ENCODE measurements at places on chromosomes 4 and X.

DNA sequence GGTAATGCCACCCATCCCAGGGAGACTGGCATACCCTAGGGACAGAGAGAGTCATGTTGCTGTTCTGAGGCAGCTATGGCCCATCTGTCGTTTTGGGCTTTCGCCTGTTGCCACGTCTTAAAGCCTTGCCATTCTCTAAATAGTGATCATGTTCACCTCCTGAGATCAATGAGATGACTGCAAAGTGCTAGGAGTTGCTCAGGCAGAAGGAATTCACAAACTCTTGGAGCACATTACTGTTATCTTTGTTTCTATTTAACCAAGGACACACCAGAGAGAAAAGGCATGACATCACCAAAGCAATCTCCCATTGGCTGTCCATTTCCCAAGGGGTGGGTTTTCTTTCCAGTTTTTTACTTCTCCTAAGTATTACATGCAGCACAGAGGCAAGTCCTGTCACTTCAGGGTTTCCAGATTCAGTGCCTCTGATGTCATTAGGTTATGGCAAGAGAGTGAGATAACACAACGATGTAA lies 37.1 kb upstream of the SETD7 start:
- no peak for DNase-seq

DNA sequence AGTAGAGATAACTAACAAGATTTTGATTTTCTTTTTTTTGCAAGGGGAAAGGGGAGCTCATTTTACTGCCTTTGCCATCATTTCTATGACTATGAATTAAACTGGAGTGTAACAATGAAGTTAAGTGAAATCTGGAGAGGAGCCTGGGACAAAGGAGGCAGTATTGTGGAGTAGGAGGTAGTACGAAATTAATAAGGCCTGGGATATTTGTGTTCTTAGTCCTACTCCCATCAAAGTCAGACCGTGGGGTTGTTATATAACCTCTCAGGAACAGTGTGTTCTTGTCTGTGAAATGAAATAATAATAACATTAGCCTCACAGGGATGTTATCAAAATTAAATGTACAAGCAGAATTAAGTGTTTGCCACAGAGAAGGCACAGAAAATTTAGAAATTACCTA lies 204.3 kb upstream of the EMCN start:
- no peak for DNase-seq

GRCh38 chr4:146342600-146343192 lies 128.4 kb downstream of the REELD1 start:
- DNase-seq, result peak; percentile 4

DNA sequence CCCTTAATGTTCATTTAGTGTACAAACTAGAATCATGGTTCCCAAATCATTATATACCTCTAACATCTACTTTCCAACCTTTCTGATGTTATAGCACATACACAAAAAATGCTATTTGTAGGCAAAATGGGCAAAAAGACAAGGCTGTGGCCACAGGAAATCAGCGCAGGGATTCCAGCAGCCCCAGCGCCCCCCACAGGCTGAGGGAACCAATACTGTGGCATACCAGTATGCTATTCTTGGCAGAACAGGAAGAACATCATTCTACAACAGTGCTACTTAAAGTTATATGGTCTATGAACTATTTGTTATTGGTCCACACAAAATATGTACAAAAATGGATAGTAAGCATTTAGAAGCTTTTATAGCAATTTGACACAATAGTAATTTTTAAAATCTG lies 25.3 kb downstream of the STEEP1 start:
- no peak for DNase-seq

- DNase-seq, result no peak
Measured at GRCh38 chr4:113603911-113604310, 157.6 kb downstream of the CAMK2D start.

GRCh38 chr4:169530048-169530447 lies 82.3 kb downstream of the NEK1 start:
- no peak for DNase-seq

GRCh38 chrX:140123446-140123845 lies 158.1 kb upstream of the CXorf66 start:
- no peak for DNase-seq

DNA sequence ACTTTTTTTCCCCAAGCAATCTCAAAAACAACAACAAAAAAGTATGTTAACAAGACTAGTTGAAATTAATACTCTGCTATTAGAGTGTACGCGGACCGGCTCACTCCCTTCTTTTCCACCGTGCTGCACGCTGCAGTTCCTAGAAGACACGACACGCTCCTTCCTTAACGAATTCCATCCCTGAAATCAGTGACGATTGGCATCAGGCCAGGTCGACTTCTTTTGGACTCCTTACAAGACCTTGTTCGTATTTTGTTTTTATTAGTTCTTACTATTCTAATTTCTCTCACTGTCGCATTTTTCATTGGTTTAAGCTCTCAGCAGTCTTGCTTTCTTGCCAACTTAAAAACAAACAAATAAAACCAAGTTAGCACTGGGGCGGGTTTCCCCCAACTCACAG lies 175.8 kb upstream of the PITX2 start:
- no peak for DNase-seq

DNA sequence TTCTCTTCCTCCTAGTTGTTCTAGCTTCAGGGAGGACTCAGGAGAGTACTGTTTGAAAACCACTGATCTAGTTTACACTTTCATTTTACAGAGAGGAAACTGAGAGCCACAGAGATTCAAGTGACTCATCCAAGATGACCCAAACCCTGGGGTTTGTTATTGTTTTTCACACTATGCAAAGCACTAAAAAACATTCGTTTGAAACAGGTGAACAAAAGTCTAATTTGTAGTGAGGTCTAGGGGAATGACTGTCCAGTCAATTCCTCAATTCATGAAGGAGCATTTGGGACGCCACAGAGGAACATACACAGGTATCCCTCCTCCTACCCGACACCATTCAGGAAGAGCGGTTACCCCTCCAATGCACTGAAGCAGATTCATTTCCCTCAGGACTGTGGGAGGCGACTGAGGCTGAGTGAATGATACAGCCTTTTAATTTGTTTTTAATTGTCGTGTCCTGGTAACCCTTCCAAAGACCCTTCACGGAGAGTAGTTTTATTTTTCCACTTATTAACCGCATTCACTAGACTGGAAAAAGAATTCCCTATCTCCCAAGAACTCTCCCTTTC lies 30.3 kb downstream of the TLR10 start:
- DNase-seq, result no peak

DNA sequence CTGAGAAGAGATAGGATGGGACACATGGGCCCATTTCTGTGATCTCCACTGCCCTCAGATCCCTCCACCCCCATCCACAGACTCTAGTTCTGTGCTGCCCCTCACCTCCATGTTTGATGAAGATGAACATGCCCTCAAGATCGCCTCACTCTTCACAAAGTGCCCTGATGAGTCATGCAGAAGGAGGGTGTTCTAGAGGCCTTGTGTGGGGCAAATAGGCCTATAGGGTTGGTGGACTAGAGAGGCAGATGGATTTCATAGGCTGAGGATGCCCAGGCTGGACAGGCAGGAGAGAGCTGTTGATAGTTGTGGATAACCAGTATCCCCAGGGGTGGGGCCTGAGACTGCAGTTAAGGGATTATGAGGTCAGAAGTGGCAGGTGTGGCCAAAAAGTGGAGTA lies at the start of gene CXorf65:
Gene CXorf65 (minus strand): TSS at position 314 of the 400 bp plus-strand sequence. CDS start 184 bp downstream, at position 130.
- no peak for DNase-seq

- no peak for DNase-seq
Measured at GRCh38 chr4:15901998-15902397, 36.5 kb downstream of the FGFBP1 start.

DNA sequence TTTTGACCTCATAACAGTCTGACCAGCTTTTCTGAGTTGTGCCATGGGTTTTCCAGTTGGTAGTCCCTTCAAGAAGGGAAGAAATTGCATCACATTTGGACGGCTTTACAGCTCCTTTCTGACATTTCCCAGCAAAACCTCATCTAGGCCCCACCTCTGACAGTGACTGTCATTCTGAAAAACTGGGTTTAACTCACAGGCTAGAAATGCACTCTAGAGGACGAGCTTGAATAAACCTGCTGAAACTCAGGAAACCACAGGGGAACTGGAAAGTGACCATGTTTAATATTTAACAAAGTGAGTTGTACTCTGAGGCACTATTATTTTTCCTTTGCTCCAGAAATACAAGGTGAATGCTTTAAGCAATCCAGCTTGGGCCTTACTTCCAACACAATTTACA lies 434.3 kb upstream of the RASGEF1B start:
- no peak for DNase-seq

GRCh38 chr4:130338851-130339250 lies 1242.9 kb downstream of the C4orf33 start:
- DNase-seq, result no peak

DNA sequence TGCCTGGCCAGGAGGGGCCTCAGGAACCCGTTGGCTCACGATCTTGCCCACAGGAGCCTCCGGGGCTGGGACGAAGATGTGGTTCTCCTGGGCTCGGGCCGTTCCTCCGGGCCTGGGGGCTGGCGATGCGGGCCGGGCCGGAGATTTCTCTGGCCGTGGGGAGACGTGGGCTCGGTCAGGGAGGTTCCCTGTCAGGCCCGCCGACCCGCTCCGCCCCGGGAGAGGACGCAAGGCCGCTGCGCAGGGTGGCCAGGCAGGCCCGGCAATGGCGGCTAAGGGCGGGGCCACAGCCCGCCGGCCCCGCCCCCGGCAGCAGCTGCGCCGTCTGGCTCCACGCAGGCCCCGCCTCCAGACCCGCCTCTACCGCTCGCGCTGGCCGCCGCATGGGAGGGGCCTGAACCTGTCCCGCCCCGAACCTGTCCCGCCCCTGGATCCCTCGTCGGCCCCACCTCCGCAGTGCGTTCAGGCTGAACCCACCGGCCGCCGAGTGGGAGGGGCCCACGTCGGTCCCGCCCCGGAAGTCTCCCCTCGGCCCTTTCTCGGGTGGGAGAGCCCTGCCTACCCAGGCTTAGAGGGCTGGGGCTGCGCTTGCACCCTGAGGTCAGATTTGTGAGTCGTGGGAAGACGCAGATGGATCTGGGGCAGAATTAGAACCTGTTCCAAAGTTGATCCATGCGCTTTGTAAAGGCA lies at the start of gene FAM3A:
Gene FAM3A (minus strand): TSS at position 267 of the 690 bp plus-strand sequence. CDS start 460 bp downstream, outside the sequence.
- DNase-seq, result peak; percentile 87

DNA sequence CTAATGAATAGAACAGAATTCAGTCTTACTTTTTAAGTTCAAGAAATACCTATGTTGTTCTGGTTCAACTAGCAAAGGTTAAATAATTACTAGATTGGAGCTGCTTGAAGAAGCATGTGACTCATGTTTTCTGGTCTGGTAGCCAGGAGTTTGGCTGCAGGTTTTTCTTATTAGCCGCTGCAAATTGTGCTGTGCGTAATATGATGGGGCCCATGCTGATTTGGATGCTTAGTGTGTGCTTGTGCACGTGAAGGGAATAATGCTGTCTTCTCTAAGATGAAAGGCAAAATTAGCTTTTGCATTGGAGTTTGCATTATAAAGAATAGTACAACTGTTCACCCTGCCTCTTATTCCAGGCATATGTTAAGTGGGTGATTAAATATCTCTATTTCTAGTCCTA lies 219.6 kb downstream of the SNCA start:
- DNase-seq, result no peak

DNA sequence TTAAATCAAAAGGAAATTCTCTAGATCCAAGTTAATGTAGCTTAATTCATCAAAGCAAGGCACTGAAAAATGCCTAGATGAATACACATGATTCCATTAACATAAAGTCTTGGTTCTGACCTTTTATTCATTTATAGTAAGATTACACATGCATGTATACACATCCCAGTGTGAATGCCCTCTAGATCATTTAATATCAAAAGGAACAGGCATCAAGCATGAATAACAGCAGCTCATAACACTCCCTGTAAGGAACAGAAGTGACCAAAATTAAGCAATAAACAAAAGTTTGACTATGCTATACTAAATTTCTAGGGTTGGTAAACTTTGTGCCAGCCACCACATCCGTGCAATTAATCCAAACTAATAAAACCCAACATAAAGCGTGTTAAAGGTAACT lies 511.5 kb downstream of the SPIN4 start:
- no peak for DNase-seq

GRCh38 chrX:85017721-85018120 lies 14.0 kb downstream of the APOOL start:
- no peak for DNase-seq

- DNase-seq, result no peak
Measured at GRCh38 chr4:84470204-84470785, 28.8 kb downstream of the NKX6-1 start.

DNA sequence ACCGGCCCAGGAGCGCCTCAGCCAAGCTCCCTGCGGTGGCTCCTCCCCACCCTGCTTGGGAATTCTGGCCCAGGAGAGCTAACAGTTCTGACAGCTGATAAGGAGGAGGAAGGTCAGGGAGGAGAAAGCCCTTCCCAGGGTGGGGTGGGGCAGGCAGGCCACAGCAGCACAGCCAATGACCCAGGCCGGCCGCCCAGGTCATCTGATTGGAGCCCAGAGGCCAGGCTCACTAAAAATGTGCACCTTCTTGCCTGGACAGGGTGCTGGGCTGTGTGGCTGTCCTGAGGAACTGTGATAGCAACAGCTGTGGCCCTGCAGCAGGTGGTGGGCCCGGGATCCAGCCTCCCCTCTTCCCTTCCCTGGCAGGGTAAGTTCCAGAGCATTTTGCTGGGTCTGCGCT lies 17.2 kb upstream of the SH3TC1 start:
- DNase-seq, result no peak

GRCh38 chr4:70705183-70706043 lies 16.4 kb upstream of the RUFY3 start:
- DNase-seq, result peak; percentile 67

GRCh38 chrX:6813836-6814370 lies 279.0 kb upstream of the VCX3A start:
- DNase-seq, result no peak

GRCh38 chr4:142016031-142016430 lies 379.6 kb downstream of the IL15 start:
- DNase-seq, result no peak

GRCh38 chr4:123597586-123597985 lies 201.0 kb downstream of the SPRY1 start:
- no peak for DNase-seq

DNA sequence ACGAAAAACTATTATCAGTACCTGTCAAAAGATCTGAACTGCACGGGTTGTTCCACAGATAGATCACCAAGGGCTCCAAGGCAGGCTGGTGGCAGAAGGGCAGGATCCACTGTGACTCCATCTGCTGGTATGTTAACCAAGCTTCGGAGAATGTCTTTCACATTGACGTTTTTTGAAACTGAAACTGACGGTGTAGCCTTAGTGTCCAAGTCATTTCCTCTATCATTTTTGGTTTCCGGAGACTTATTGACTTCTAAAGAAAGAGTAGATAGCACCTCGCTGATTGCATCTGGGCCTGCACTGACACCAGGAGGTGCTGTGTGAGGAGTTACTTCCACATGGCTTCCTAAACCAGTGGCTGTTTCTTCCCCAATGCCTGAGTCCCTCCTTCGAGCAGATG lies 186.9 kb downstream of the LRBA start:
- peak; percentile 48 for DNase-seq

DNA sequence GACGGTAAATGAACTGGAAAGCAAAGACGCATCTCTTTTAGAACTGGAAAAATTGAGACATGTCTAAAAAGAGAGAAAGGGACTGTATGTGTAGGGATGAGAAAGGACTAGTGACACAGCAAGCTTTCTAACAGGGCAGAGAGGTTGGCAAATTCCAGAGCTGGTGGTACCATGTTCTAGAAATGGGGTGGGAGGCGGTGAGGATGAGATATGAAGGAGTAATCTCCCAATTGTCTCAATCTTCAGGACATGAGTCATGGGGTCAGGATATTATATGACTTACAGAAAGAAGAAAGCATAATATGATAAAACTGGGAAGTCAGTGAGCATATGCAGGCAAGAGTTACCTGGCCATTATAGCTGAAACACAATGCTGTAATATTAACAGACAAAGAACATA lies 14.2 kb downstream of the TAB3 start:
- DNase-seq, result no peak
